Head of caudate nucleus (tissue), 42 donors: ENCODE measurements at places on chromosomes 2 and 18.

DNA sequence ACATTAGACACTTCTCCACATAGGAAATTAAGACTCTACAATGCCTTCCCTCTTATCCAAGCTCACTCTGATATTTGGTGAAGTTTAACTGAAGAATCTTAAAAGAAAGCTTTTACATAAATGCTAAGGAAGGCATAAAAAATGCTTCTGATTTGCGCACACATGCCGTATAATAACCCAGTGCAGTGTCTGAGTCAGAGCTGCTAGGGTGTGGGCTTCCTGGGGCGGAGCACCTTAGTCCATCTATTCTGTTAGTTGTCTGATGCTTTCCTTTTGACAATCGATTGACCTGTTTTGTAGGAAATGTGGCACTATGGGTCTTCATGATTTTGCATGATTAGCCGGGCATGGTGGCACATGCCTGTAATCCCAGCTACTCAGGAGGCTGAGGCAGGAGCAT, 231.5 kb downstream of the AFF3 start:
- DNase-seq: no peak

GRCh38 chr18:10497206-10497749, 28.5 kb upstream of the NAPG start:
- DNase-seq: no peak

DNA sequence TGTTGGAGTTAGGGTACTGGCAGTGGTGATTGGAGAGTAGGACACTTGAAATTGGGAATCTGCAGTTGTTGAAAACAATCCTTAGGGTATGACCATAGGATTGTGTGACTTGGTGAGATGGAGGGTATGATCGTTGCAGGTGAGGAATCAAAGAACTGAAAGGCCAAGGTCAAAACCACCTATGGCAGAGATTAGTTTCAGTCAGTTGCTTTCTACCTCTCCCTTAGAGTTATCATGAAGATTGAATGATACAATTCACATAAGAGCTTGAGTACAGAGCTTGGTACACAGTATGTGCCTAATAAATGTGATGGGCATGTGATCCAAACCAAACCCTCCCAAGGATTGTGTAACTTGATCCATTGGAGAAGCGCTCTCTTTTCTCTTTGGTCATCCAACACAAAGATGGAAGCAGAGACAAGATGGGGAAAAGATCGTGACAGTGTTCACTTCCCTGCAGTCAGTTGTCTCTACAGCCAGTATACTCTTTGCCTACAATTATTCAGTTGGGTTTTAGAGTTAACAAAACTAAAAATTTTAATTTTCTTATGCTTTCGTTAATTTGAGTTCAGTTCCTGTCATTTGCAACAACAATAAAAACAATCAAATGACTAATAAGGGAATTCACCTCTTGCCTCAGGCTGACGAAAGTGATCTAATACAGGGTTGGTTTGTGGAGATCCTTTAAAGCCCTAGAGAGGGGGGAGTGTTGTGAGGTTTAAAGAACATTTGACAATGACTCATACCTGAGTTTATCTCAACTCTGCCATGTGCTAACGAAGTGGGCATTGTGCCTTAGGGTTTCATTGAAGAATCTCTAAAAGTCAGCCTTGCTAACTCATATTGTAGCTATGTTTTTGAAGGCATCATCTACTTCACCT, 14.8 kb upstream of the SMAD2 start:
- no peak for DNase-seq

- DNase-seq: peak; percentile 42
These were observed 99.4 kb upstream of the ARL5A start for GRCh38 chr2:151927501-151928221.

DNA sequence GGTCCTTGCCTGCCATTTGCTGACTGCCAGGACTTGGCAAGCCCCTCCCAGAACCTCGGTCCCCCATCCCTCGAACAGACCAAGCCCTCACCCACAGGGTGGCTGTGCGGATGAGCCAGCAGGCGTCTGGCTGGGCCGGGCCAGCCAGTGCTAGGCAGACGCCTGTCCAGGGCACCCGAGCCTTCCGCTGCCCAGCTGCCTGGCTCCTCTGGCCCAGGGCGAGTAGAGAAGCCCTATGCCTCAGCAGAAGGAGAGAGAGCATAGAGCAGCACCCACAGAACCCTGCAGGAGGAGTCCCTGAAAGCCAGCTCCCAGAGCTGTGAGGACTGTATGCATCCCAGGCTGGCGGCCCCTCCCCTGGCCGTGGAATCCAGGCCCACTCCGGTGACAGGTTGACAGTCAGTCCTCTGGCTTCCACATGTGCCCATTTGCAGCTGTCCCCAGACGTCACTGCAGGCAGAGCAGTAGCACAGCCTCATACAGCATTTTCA, 62.1 kb upstream of the GLI2 start:
- no peak for DNase-seq

DNA sequence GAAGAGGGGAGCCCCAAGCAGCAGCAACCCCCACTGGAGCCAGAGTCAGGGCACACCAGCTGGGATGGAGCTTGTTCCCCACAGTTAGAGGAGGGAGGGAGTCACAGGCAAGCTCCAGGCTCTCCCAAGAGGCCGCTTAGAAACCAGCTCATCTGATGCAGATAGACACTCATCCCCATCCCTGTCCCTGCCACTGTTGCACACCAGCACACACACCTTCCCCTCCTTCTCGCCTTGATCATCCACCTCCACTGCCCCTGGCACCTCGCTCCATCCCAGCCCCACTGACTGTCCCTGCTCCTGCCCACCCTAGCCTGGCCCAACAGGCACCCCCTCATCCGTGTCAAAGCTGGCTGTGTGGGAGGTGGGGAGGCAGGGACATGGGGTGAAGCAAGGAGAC, 1.5 kb upstream of the RUFY4 start:
- DNase-seq: no peak

- no peak for DNase-seq
These were observed 44.3 kb upstream of the KLF11 start for GRCh38 chr2:9998916-9999654.

DNA sequence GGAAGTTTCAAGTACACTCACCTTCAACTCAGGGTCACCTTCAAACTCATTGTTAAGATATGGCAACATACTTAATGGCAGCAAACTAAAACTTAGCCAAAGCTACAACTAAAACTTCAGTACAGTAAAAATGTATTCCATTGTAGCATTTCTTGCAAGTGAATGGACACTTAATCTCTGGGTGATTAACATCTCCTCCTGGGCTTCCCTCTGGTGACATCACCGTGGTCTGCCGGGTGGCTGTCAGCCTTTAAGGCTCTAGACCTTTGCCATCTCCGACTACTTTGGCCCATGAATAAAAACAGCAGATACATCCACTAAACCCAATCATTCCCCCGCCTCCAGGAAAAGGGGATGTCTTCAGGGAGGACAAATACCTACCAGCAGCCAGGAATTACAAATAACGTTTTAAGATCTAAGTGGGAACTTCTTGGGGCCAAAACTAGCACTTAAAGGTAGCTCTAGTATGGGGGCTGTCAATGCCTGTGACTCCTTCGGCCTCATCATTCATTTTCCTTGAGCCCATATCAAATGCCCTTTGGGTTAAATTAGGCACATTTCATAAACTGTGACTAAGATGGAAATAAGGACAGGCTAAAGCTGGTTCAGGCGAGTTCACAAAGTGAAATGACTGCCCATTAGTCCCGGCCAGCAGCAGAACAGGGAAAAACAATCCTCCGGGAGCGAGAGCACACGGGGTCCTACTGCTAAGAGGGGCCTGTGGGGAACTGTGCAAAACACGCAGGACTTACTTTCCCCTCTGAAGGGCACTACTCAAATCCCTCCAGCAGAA, 1.1 kb downstream of the TFCP2L1 start:
- no peak for DNase-seq

GRCh38 chr2:57434972-57435371, 611.6 kb upstream of the VRK2 start:
- no peak for DNase-seq

DNA sequence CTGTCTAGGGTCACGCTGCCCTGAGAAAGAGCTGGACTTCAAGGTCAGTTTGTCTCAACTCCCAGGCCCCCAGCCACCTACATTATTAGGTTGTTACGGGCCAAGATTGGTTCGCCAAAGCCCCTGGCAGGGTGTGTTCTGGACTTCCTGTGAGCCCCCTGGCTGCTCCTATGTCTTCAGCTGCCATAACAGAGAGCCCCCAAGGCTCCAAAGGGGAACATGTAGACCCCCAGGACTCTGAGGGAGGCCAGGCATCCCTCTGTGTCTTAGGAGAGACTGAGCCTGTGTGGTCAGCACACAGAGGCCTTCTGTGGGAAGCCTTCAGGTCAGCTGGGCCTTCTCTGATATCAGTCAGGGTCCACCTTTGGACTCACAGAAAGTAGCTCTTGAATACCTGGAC, 58.3 kb downstream of the INHBB start:
- no peak for DNase-seq

- no peak for DNase-seq
These were observed 80.8 kb downstream of the TCF7L1 start for GRCh38 chr2:85213901-85214512.

- DNase-seq: no peak
These were observed 10.6 kb upstream of the FAM117B start for GRCh38 chr2:202624133-202624532.

- no peak for DNase-seq
These were observed 191.9 kb downstream of the MYO3B start for GRCh38 chr2:170369894-170370293.

GRCh38 chr2:30336978-30337841, 105.9 kb downstream of the LBH start:
- no peak for DNase-seq

DNA sequence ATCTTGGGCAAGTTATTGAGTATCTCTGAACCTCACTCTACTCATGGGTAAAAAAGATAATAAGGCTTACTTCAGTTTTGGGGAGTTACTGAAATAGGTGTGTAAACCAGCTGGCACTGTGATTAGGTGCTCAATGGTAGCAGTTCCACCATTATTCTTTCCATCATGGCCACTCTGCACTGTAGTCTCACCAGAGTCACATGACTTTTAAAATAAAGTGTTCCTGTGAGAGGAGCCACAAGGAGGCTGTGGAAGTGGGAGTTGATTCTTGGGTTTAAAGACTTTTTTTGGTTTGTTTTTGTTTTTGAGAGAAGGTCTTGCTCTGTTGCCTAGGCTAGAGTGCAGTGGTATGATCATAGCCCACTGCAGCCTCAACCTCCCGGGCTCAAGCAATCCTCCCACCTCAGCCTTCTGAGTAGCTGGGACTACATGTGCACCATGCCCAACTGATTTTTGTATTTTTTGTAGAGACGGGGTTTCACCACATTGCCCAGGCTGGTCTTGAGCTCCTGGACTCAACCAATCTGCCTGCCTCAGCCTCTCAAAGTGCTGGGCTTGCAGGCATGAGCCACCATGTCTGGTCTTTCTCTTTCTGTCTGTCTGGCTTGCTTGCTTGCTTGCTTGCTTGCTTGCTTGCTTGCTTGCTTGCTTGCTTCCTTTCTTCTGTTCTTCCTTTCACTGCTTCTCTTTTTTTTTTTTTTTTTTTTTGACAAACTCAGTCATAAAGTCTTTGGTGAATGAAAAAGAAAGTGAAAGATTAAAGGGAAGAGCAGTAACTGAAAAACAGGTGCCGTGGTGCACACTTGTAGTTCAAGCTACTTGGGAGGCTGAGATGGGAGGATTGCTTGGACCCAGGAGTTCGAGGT, 21.2 kb upstream of the ACVR1 start:
- DNase-seq: no peak

DNA sequence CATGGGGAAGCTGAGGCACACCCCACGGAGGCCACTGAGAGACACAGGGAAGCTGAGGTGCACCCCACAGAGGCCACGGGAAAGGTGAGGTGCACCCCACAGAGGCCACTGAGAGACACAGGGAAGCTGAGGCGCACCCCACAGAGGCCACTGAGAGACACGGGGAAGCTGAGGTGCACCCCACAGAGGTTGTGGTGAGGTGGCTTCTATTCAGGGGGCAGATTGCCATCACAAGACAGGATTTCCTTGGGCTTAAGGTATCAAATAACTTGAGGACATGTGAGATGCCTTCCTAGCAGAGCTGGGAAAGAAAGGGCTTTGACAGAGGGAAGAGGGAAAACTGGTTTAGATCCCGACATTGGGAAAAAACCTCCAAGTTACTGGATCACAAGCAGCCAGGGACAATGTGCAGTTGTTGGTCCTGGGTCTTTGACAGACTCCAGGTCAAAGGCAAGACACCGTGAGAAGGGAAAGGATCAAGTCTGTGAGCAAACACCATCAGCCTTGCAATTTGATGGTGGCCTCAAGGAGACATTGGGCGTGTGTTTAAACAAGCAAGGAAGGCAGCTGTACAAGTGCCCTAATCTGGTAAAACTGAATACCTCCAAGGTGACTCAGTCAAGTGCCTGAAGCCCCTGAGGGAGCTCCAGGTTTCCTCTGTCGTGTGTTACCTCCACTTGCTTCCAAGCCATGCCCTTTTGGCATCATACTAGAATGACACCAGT, 133.2 kb upstream of the EPAS1 start:
- no peak for DNase-seq

- DNase-seq: no peak
These were observed 639.8 kb downstream of the TMEM182 start for GRCh38 chr2:103401621-103402020.

- DNase-seq: no peak
These were observed 204.1 kb downstream of the ARHGAP15 start for GRCh38 chr2:143333168-143333791.

GRCh38 chr2:239792405-239793084, 232.6 kb downstream of the NDUFA10 start:
- DNase-seq: peak; percentile 16

DNA sequence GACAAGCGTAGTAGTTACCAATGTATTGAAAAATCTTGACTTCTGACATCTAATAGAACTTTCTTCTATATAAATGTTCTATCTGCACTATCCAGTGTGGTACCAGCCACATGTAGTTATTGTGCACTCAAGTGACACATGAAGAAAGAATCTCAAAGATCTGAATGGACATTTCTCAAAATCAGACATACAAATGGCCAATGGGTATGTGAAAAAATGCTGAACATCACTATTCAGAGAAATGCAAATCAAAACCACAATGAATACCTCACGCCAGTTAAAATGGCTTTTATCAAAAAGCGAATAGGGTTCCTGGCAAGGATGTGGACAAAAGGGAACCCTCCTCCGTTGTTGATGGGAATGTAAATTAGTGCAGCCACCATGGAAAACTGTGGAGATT, 37.5 kb upstream of the SMCHD1 start:
- DNase-seq: no peak

GRCh38 chr18:39796393-39796792, 2158.6 kb upstream of the PIK3C3 start:
- DNase-seq: no peak

DNA sequence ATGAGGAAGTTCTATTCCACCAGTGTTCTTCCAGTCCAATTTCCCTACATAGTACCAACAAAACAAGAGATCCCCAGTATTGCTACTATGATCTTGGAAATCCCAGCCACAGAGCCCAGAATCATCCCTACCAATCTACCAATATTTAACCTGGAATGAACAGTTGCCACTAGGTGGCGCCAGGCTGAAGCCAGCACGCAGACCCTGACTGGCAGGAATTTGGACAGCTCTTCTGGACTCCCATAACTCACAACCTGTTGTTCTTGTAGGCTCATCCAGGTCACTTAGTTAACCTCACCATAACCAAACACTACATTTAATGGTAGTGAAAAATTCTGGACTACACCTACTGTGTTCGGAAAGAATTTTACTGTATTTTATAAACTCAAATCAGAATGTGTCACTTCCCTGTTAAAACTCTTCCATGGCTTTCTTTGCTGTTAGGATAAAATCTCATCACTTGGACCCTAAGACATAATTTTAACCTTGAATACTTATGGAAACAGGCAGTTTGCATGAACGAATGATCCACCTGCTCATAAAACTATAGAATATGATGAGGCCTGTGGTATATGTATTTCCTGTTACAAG, 59.8 kb upstream of the SLC38A11 start:
- DNase-seq: peak; percentile 82

GRCh38 chr18:31581498-31582197, 10.0 kb upstream of the TTR start:
- no peak for DNase-seq
